Substantia nigra (tissue), 51 donors: ENCODE measurements at places on chromosomes 4 and X.

- DNase-seq = no peak
Observed at GRCh38 chrX:49901048-49901447, 21.3 kb upstream of the CLCN5 start.

DNA sequence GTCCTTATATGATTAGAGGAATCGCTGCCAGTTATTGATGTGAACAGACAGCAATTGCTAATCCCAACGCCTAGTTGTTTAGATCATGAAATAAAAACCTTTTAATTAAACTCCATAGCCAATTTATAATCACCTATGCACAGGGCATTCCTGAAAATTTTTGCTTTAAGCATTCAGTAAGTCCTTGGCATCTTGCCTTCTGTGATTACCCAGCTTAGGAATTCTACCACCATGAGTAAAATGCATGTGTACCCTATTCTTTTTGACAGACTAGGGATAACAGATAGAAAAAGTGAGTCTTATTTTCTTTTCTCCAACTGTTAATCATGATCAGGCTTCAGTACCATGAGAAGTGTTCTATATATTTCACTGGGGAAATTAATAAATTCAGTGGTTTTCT is 995.3 kb upstream of the GRIA3 start:
- no peak for DNase-seq

GRCh38 chr4:175983636-175984035 is 82.0 kb upstream of the WDR17 start:
- no peak for DNase-seq

- DNase-seq = no peak
Observed at GRCh38 chr4:170386971-170387370, 297.2 kb upstream of the AADAT start.

- DNase-seq = no peak
Observed at GRCh38 chr4:128904821-128905220, 95.3 kb downstream of the JADE1 start.
